ENCODE measurements at places on chromosomes 5 and 9. TPM values are rescaled to one million over a fixed set of nuclear protein-coding genes. Genes with fewer than 3 reads are reported as not detected.

DNA sequence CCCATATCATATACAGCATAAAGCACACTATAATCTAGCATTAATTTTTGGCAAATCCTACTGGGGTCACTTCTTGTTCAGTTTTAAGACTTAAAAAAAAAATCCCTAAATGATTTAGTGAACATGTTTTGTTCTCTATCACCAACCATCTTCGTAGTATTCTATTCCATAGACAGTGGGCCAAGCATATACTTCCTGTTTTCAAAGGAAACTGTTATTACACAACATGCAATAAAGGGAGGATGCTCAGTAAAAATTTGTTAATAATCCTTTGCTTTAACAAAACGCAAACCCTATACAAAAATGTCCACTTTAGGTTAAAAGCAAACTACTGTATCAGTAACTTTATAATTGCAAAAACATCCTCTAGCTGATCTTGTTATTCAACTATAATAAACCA is 13.0 kb downstream of the CCNH start:
- H3K4me1 ChIP-seq: no peaks in the 10 kb centered on the region
- no peaks in the 10 kb centered on the region for H3K27me3 ChIP-seq
- H3K27ac ChIP-seq: no peak overlapping the region
- DNase-seq: no peak
- H3K36me3 ChIP-seq: peaks cover 72% of the 10 kb centered on the region

GRCh38 chr5:143678148-143678905 is 133.6 kb upstream of the HMHB1 start:
- H3K27ac ChIP-seq: no peak overlapping the region
- no peak for DNase-seq
- H3K4me1 ChIP-seq: peaks cover 5% of the 10 kb centered on the region
- no peaks in the 10 kb centered on the region for H3K36me3 ChIP-seq
- H3K27me3 ChIP-seq: no peaks in the 10 kb centered on the region

DNA sequence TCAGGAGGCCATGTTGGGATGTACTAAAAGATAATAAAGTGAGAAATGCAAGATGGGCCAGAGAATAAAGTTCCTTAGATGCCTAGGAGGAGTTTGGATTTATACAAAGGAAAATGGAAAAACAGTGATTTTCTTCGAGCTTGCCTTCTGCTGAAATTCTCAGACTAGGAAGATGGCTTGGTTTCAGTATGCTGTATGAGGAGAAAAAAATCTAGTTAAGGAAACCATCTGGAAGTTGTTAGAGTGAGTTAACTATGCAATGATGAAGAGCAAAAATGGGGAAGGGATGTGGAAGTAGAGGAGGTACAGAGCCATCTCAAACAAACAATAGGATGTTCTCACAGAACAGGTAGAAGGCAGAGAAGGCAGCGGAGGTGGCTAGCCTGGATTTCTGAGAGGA is 162.9 kb upstream of the FTMT start:
- no peak overlapping the region for H3K27ac ChIP-seq
- no peaks in the 10 kb centered on the region for H3K27me3 ChIP-seq
- no peak overlapping the region for H3K4me3 ChIP-seq
- no peaks in the 10 kb centered on the region for H3K4me1 ChIP-seq
- no peaks in the 10 kb centered on the region for H3K36me3 ChIP-seq
- DNase-seq: no peak

The GHR gene
- total RNA-seq: not detected

DNA sequence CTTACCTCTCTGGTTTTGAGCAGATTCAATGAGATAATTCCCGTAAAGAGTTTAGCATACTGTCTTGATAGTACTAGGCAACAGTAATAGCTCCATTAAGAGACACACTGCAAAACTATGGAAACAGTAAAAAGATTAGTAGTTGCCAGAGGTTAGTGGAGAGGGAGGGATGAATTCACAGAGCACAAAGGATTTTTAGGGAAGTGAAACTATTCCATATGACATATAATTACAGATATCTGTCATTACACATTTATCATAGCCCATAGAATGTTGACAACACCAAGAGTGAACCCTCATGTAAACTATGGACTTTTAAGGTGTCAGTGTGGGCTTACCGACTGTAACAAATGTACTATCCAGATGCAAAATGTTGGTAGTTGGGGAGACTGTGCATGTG is 176.4 kb upstream of the PLCXD3 start:
- H3K27me3 ChIP-seq: no peaks in the 10 kb centered on the region
- no peak overlapping the region for H3K27ac ChIP-seq
- H3K4me3 ChIP-seq: no peak overlapping the region
- no peak for DNase-seq

DNA sequence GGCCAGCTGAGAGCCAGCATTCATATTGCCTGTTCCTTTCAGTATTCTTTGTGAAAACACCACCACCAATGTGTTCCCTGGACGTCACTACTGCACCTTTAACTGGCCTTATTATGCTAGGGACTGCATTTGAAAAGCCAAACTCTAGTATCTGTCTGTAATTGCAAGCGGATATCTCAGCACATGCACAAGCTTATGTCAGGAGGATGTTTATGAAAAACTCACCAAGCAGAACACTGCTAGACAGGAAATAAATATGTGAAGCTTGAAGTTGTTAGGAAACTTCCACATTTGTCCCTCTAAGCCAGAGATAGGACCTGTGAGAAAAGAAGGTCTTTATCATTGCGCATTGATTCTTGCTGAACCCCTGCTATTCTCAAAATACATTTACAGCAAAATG is 135.4 kb upstream of the CCDC152 start:
- H3K4me1 ChIP-seq: no peaks in the 10 kb centered on the region
- H3K4me3 ChIP-seq: no peak overlapping the region
- H3K36me3 ChIP-seq: no peaks in the 10 kb centered on the region
- DNase-seq: no peak
- peaks cover 15% of the 10 kb centered on the region for H3K27me3 ChIP-seq

GRCh38 chr5:145510324-145510723 is 324.8 kb downstream of the PRELID2 start:
- H3K27ac ChIP-seq: no peak overlapping the region
- DNase-seq: no peak
- no peaks in the 10 kb centered on the region for H3K36me3 ChIP-seq
- no peaks in the 10 kb centered on the region for H3K27me3 ChIP-seq
- H3K4me3 ChIP-seq: no peak overlapping the region

GRCh38 chr9:118059484-118060278 is 355.5 kb downstream of the TLR4 start:
- no peaks in the 10 kb centered on the region for H3K27me3 ChIP-seq
- no peak overlapping the region for H3K4me3 ChIP-seq
- no peak overlapping the region for H3K27ac ChIP-seq
- H3K36me3 ChIP-seq: no peaks in the 10 kb centered on the region
- no peak for DNase-seq

The AKNA gene
- 20.6 TPM for total RNA-seq

The UNC13B gene
- total RNA-seq: 17.6 TPM

GRCh38 chr9:33709269-33709668 is 86.1 kb upstream of the PRSS3 start:
- no peaks in the 10 kb centered on the region for H3K4me1 ChIP-seq
- no peak overlapping the region for H3K4me3 ChIP-seq

The ISL1 gene
- 1.3 TPM for total RNA-seq

The ZNF658 gene
- total RNA-seq: 4.0 TPM

DNA sequence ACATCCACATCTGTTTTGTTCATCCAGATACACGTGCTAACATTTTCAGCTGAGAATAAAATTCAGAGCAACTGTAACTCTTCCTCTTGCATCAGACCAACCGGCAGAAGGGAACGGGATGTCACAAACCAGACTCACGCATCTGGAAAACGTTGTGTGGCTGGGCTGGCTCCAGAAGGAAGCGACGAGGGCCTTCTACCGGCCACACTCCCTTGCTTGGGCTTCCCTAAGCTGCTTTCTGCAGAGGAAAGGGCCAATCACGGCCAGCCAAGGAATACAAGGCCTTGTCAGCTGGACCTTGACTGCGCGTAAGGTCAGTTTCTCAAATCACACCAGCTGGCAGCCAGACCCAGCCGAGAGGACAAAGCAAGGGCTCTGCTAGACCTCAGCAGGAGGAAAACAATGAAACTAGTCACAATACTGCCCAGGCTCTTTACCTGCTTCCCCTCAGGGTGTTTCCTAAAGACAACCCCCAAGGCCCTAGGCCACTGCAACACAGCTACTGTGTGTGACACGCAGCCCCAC is 106.1 kb downstream of the THBS4 start:
- no peak for DNase-seq
- H3K27ac ChIP-seq: no peak overlapping the region
- no peaks in the 10 kb centered on the region for H3K36me3 ChIP-seq
- H3K27me3 ChIP-seq: no peaks in the 10 kb centered on the region
- no peak overlapping the region for H3K4me3 ChIP-seq
- H3K4me1 ChIP-seq: no peaks in the 10 kb centered on the region

Data from HCT116 (cell line).